ENCODE measurements at places on chromosomes 4 and X.

- DNase-seq, result peak; percentile 44
Measured at GRCh38 chr4:15006416-15007024, 4.2 kb downstream of the CPEB2 start.

DNA sequence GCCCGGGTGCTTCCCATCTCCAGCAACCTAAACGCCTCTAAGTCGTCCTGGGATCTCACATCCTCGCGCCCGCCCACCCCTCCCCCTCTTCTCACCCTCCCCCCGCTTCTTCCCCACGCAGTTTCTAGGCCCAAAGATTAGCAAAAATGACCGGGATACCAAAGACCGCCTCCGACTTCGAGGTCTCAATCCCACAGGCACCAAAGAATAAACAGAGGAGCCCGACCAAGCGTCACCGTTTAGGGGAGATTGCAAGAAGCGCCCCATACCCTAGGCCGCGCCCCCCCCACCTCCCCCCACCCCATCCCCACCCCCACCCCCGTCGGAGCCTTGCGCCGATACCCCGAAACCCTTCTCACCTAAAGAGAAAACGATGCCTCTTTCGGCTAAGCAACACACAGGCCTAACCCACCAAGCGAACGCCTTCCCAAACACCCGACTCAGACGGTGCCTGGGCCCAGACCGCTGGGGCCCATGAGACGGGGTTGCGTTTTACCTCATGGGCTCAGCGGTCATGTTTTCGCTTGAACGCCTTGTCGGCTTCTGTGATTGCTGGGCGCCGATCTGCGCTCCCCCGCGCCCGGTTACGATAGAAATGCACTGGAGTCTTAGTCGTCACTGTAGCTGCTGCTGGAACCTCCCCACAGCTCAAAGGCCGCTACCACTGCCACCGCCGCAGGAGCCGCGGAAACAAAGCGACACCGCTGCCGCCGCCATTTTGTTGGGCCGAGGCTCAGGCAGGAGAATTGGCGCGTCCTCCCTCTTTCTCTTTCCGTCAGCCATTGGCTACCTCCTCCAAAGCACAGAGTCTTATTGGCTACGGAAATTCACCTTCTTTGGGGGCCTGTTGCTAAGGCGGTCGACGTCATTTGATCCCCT is at the start of gene ATRX:
Gene ATRX (minus strand): TSS at position 731 of the 879 bp plus-strand sequence. CDS start 215 bp downstream, at position 516.
- DNase-seq, result peak; percentile 78

- DNase-seq, result no peak
Measured at GRCh38 chr4:183149616-183150539, 50.8 kb downstream of the WWC2 start.

- DNase-seq, result no peak
Measured at GRCh38 chrX:110143454-110144210, 140.7 kb downstream of the TMEM164 start.

DNA sequence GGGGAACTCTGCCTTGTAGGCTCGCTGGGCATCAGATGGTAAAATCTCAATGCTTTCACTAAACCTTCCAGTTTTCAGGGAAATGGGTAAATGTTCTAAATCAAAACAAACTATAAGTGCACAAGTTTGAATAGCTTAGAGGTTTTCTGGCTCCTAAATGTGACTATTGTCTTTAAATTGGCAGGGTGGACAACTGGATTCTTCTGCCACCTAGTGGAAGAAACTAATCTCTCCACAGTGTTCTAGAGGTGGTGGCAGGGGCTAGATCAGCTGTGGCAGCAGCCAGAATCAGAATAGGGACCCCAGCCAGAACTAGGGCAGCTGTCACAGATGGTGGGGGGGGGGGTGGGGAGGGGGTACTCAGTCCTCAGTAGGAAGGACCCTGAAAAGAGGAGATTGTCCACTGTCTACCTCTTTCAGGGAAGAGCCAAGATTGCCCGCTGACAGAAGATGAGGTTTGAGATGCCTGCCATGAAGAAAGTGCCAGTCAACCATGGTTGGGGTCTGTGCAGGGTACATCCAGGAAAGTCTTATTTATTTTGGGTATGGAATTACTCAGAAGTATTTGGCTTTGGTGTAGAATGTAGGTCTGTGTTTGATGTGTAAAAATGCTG is 201.4 kb downstream of the CCNG2 start:
- peak; percentile 58 for DNase-seq

DNA sequence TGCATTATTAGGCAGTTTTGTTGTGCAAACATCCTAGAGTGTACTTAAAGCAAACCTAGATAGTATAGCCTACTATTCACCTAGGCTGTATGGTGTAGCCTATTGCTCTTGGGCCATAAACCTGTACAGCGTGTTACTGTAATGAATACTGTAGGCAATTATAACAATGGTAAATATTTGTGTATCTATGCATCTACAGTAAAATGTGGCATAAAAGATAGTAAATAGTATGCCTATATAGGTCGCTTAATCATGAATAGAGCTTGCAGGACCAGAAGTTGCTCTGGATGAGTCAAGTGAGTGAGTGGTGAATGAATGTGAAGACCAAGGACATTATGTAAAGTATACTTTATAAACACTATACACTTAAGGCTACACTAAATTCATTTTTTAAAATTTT is 16.6 kb downstream of the USO1 start:
- DNase-seq, result no peak

DNA sequence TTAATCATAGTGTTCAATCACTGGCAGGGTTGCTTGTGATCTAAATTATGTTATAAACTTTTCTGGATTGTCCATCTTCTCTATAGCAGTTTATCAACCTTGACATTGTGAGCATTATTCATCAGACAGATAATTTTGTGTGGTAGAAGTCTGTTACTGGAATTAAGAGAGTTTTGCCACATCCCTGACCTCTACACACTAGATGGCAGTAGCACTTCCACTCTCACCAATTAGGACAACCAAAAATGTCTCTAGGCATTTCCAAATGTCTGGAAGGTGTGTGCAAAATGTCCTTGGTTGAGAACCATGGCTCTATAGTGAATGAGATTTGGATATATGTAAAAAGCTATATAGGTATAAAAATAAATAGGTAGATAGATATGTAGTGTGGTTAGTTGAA is 324.1 kb upstream of the FAM47C start:
- peak; percentile 2 for DNase-seq

Measured in HT-29 (cell line).